Epithelial cell of proximal tubule (primary cell): ENCODE measurements at places on chromosomes 1 and 21. TPM values are rescaled to one million over a fixed set of nuclear protein-coding genes. Genes with fewer than 3 reads are reported as not detected.
A peak's percentile ranks its signal among the peaks of the same experiment; 100 is the strongest.

- no peak for DNase-seq
These were observed 76.2 kb upstream of the VAMP3 start for GRCh38 chr1:7694600-7695496.

The LCE2A gene
- not detected in 2 replicates for total RNA-seq

The CAMSAP2 gene
- 10.6 and 12.1 TPM in 2 replicates for total RNA-seq

DNA sequence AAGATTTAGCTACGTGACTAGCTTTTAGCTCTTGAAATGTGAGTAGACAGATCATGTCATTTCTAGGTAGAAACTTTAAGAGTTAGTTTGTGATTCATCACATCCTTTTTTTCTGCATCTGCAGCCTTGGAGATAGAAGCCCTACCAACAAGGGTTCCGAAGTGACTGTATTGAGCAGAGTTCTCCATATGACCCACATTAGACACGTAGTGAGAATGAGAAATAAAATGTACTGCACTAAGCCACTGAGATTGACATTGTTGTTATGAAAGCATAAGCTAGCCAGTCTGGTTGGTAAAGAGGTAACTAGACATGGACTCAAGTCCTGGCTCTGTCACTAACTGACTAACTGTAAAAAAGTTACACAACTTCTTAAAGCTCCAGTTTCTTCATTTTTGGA is 296.1 kb downstream of the PDE4B start:
- DNase-seq = no peak

- no peak for DNase-seq
These were observed 9.2 kb upstream of the CDC42 start for GRCh38 chr1:22043198-22043769.

The A3GALT2 gene
- not detected in 2 replicates for total RNA-seq

The MAGOH gene
- total RNA-seq = 24.8 and 81.3 TPM in 2 replicates

DNA sequence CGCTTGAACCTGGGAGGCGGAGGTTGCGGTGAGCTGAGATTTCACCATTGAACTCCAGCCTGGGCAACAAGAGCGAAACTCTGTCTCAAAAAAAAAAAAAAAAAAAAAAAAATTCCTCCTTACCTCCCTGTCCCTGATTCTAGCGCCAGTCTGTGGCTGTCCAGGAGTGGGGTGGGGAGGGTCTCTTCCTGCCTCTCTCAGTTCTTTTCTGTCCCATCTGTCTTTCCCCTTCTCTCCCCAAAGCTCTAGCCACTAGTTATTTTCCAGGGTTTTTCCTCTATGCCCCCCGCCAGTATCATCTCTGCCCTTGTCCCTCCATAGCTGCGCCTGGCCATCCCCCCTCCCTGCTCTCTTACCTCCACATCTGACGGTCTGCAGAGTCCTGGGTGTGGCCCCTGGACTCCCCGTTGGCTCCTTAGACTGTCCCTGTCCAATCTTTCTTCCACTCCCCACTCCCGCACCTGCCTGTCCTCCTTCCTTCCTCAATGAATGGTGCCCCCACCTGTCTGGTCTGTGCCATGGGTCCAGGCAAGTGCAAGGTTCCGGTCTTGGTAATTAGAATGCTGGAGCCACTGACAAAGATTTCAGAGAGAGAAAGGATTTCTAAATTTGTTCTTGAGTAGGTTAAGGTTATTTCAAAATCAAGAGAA is 1.6 kb upstream of the TMEM63A start:
- no peak for DNase-seq

GRCh38 chr1:203382026-203382425 is 31.1 kb upstream of the FMOD start:
- DNase-seq = no peak

GRCh38 chr1:237269938-237270337 is 228.0 kb downstream of the RYR2 start:
- DNase-seq = no peak

- DNase-seq = no peak
These were observed at the start of gene OR2AJ1 for GRCh38 chr1:247924868-247925267. Gene OR2AJ1 (plus strand): TSS chr1:247924889. CDS start chr1:247933769, 8,880 bp downstream.

DNA sequence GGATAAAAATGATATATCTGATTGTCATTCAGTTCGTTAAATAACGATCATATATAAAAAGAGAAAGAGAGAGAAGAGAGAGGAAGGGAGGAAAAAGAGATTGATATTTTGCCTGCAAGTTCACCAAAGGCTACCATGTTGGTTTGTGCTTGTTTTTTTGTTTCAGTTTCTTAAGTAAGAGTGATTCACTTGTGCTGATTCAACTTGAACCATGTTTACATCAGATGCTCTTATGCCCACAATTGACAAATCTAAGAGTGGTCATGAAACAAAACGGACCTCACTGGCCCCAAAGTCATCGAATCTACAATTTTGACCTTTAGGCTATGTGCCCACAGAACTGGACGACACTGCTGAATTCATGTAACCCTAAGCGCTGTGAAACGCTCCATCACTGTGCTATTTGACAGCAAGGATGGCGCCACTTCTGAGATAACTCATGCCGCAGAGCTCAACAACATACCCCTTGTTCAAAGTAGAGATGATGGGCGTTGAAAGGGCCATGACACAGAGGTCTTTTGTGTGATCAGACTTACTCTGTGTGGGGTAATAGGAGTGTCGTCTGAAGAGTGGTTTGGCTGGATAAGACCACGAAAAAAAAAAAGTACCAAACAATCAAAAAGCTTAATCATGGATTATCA is 481.4 kb downstream of the SETD4 start:
- DNase-seq = no peak

The AMY1A gene
- not detected in 2 replicates for total RNA-seq

DNA sequence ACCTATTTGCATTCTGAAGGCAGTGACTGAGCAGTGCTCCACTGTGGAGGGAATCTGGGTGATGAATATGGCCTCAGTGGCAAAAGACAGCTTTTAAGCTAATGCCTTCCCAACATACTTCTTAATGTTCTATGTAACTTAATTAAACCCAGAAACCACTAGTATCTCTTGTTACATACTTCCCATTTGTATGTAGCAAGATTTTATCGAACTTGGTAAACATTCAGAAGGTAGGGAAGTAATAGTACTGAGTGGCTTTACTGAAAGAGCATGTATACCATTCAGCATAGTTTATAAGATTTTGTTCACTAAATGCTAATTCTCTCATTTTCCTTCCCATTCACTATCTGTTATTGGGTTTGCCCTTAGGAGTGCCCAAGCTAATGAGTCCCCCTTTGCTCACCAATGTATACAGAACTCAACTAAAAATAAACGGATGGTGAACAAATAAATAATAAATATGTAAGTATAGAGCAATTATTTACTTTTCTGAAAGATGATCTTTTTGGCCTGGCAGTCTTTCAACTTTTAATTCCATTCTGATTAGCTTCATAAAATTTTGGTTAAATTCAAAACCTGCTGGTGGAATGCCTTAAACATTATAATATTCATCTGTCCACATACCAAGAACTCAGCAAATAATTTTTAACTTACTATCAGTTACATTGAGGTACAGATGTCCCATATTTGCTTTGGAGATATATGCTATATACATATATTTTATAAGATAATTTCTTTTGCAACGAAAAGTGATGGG is 204.4 kb downstream of the APP start:
- no peak for DNase-seq

The EDN2 gene
- 2.2 and 6.3 TPM in 2 replicates for total RNA-seq

The DNAJB4 gene
- 3.6 and 10.9 TPM in 2 replicates for total RNA-seq

The CFH gene
- 1.4 and 9.2 TPM in 2 replicates for total RNA-seq

- DNase-seq = no peak
These were observed 415.8 kb downstream of the SETD4 start for GRCh38 chr21:35644523-35644922.

The CD101 gene
- 0.14 and 0.29 TPM in 2 replicates for total RNA-seq

The CYP4A11 gene
- total RNA-seq = not detected in 2 replicates

- DNase-seq = no peak
These were observed 311.9 kb downstream of the PCP4 start for GRCh38 chr21:40179166-40179565.

The SLC45A3 gene
- total RNA-seq = 6.5 and 9.1 TPM in 2 replicates

- DNase-seq = no peak
These were observed 4.8 kb downstream of the KRTAP21-3 start for GRCh38 chr21:30713766-30714165.

The KCNA3 gene
- total RNA-seq = not detected in 2 replicates

DNA sequence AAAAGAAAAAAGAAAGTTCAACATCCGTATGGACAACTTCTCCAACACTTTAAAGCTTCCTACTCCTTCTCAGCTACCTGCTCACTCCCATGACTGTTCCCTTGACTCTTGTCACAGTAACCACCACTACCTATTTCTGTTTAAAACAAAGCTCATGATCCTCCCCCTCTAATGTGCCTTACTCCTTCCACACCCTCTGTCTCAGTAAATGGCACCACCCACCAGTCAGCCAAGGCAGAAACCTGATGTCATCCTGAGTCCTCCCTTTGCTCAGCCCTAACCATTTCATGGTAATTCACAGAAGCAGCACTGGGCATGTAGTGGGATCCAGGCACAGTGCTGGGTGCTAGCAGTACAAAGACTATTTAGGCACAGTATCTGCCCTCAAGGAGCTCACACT is 63.0 kb upstream of the PPM1J start:
- no peak for DNase-seq

DNA sequence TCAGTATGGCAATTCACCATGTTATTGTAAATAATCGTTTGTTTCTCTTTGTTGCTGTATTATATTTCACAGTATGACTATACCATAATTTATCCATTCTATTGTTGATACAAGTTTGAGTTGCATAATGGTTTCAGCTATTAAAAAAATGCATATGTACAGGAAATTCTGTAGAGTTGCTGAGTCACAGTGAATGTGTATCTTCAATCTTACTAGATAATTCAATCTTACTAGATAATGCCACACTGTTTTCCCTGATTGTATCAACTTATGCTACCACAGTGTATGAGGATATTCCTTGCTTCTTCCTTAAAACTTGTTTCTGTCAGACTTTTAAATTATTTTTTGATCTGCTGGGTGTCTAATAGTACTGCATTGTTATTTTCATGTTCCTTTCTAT is 3.5 kb upstream of the COA6 start:
- DNase-seq = no peak

The TTLL7 gene
- 2.9 and 5.3 TPM in 2 replicates for total RNA-seq

DNA sequence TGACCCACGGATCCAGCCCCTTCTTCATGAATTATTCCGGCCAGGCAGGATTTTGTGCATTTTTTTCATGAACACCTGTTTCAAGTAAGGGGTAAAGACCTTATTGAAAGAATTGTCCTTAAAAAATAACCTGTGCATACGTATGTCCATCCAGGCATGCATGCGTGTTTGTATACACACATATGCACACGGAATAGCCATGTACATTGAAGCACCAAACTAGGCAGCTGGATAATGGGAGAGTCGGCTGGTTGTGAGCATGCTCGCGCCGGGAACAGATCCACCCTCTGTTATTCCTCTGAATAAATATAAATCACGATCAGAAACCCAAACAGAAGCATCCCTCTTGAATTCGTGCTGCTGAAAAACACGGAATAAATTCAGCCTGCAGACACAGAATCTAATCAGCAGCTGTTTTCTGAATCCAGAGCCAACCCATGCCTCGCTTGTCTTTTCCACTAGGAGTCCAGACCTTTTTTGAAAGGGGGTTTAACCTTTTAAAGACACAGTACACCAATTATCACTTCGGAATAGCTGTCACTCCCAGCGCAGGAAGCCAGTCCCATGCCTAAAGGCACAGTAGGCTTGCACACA is at the start of gene HIVEP3:
Gene HIVEP3 (minus strand): TSS at position 473 of the 594 bp plus-strand sequence.
- no peak for DNase-seq

GRCh38 chr1:183281039-183281438 is 95.0 kb downstream of the LAMC2 start:
- no peak for DNase-seq

DNA sequence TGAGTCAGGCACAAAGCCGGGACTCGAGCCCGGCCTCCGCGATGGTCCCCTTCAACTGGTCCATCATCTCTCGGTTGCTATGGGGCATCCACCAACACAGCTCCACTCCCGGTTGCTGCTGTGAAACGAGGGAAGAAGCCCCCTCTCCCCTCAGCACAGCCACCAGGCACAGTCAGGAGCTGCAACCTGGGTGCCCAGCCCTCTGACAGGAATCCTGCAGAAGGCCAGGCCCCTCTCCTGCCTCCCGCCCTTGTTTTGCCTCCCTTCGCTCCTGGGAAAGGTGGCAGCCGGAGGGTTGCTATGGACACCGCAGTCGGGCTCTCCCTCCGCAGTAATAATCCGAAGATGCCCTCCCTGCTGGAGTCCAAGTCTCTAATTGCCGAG is 8.9 kb upstream of the KCNN3 start:
- no peak for DNase-seq

GRCh38 chr1:184930232-184930631 is 44.1 kb downstream of the NIBAN1 start:
- DNase-seq = no peak

The MFSD2A gene
- 5.3 and 16.9 TPM in 2 replicates for total RNA-seq

- no peak for DNase-seq
These were observed 146.5 kb downstream of the PLA2G4A start for GRCh38 chr1:186975220-186975619.

DNA sequence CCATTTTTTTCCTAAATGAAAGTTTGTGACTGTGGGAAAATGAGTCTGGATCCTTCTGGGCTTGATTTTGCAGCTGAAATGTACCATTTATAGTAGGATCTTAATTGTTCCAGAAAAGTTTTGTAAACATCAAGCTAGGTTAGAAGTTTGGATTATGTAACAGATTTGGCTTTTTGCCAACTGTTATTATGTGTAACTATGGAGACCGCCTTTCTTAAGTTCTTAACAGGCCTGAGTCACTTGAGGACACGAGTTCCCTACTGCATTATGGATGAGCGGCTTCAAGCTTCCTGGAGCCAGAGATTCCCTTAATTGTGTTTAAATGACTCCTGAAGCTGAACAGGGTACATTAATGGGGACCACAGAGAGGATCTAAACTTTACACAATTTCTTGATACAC is 22.2 kb downstream of the SLC25A33 start:
- peak; percentile 96 for DNase-seq

GRCh38 chr1:219236933-219237610 is 63.4 kb downstream of the LYPLAL1 start:
- DNase-seq = peak; percentile 57

The INSRR gene
- total RNA-seq = not detected in 2 replicates

DNA sequence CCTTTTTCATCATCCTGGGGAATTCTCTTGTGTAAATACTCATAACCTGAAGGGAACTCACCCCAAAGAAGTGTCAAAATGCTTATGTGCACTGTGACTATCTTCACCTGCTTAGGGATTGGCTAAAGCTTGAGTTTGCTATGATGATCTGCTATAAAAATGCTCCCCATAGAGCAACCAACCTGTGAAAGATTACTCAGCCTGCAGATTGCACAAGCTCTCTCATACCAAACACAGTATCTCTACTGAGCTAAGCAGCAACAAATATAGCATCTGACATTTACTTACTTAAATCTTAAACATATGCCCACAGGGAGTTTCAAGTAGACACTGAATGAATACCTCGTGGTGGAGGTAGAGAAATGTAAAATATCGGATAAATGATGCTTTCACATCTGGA is 725.8 kb downstream of the MRPL39 start:
- DNase-seq = no peak

DNA sequence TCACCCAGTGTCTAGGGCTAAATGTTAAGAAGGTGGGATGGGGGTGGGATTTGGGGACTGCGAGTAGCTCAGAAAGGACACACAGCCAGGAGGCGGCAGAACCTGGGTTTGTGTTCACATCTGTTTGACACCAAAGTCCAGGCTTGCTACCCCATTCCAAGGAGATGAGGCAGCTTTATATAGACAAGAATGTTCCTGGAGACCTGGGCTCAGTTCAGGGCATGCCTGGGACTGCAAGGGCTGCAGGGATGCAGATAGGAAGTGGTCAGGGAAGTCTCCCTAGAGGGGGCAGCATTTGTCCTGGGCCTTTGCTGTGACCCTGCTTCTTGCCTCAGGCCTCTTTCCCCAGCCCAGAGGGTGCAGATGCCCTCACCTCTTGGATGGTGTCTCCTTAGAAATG is 16.3 kb downstream of the PADI3 start:
- no peak for DNase-seq
